ENCODE measurements at places on chromosomes 5 and 9. TPM values are rescaled to one million over a fixed set of nuclear protein-coding genes. Genes with fewer than 3 reads are reported as not detected.

DNA sequence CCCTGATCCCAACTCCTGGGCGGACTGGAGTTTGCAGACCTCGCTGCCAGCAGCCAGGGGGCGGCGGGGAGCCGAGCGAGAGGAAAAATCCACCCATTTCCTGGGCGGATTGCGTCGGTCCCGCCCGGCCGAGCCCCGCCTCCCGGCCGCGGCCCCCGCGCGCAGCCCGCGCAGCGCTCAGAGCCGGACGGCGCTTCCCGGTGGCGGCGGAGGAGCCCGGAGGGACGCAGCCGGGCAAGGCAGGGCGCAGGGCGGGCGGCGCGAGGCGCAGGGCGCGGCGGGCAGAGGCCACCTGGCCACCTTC is at the start of gene OLFM1:
TSS of gene OLFM1 (plus strand) at position 180 of the 304 bp plus-strand sequence. CDS start 322 bp downstream, outside the sequence.
- DNase-seq: peak; percentile 74

Gene FCN1
- polyA plus RNA-seq: not detected

DNA sequence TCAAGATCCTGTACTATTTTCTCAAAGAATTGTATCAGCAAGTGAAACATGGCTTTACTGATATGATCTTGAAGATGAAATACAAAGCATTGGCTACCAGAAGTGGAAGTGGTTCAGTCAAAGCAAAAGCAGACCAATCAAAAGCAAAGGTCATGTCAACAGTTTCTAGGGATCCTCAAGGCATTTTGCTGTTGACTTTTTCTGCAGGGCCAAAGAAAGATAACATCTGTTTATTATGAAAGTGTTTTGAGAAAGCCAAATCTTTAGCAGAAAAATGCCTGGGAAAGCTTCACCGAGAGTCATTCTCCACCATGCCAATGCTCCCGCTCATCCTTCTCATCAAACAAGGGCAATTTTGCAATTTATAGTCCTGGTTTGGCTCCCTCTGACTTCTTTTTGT is 90.3 kb upstream of the ACO1 start:
- DNase-seq: no peak

Gene C5orf58
- not detected for polyA plus RNA-seq

Gene FAM151B
- polyA plus RNA-seq: 1.3 TPM

Gene ADAM19
- polyA plus RNA-seq: 6.5 TPM

Gene TRIM36
- 4.6 TPM for polyA plus RNA-seq

GRCh38 chr5:1832511-1833250 is 31.5 kb downstream of the NDUFS6 start:
- no peak for DNase-seq

- DNase-seq: peak; percentile 70
These were observed 6.0 kb upstream of the NEK6 start for GRCh38 chr9:124251605-124252378.

DNA sequence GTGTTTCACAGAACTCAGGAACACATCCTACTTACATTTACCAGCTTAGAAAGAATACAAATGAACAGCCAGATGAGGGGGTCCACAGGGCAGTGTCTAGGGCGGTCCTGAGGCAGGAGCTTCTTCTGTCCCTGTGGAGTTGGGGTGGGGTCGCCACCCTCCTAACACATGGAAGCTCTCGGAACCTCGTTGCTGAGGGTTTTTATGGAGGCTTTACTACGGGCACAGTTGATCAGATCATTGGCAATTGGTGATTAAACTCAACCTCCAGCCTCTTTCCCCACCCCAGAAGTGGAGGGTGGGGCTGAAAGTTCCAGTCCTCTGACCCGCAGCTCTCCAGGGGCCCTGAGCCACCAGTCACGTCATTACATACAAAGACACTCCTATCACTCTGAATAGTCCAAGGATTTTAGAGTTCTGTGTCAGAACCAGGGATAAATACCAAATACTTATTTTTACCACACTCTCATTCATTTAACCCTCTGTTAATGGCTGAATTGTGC is 156.9 kb downstream of the COL23A1 start:
- DNase-seq: no peak

DNA sequence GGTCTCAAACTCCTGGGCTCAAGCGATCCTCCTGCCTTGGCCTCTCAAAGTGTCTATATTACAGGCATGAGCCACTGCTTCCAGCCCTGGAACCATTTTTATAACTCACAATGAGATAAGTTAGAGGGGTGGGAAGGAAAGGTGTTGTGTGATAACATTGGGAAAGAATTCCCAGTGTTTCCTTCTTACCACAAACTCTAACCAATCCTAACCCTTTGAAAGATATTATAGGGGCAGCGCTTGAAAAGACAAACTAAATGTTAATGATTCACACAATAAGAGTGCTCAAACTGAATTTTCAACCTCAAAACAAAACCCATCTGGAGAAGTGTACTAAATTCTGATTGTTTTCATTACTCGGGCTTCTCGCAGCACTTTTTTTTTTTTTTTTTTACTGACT is 109.7 kb downstream of the TSSK1B start:
- DNase-seq: no peak

GRCh38 chr9:70170151-70170790 is 88.5 kb upstream of the SMC5 start:
- DNase-seq: peak; percentile 2

- DNase-seq: peak; percentile 96
These were observed 57.6 kb downstream of the ANKRD55 start for GRCh38 chr5:56175488-56175887.

Gene RNF180
- 3.1 TPM for polyA plus RNA-seq

GRCh38 chr5:115350894-115351293 is 54.4 kb upstream of the CCDC112 start:
- no peak for DNase-seq

DNA sequence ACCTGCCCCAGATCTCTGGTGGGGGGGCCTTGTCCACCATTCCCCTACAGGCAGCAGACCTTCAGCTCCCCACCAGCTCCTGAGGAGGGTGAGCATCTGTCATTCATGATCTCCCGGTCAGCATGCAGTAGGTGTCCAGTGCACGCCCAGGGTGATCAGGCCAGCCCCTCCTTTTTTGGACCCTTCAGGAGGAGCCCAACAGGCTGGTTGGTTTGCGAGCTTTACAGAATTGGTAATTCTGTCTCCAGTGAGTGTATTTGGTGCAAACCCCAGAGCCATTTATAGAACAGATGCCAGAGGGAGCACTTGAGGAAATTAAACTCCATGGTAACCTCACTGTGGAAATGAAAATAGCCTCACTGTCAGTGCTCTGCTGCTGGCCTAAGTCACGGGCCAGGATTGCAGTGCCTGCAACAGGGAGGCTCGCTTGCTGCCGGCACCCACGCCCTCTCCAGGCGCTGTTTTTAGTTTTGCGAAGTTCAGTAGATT is 23.4 kb downstream of the WNK2 start:
- DNase-seq: peak; percentile 90

DNA sequence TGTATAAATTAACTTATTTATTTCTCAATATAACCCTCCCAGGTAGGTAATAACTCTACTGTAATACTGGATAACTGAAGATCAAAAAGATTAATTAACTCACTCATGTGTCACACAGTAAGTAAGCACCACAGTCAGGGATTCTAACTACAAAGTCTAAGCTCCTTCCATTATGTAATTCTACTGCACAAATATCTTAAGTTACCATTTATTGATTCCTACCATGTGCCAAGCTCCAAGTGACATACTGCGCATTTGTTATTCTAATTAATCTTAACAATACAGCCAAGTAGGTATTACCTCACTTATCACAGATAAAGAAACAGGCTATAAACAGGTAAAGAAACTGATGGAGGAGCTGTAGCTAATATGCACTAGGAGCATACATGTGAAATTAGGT is 58.3 kb downstream of the RANBP6 start:
- DNase-seq: no peak

- DNase-seq: no peak
These were observed 68.4 kb downstream of the COL27A1 start for GRCh38 chr9:114223564-114224246.

DNA sequence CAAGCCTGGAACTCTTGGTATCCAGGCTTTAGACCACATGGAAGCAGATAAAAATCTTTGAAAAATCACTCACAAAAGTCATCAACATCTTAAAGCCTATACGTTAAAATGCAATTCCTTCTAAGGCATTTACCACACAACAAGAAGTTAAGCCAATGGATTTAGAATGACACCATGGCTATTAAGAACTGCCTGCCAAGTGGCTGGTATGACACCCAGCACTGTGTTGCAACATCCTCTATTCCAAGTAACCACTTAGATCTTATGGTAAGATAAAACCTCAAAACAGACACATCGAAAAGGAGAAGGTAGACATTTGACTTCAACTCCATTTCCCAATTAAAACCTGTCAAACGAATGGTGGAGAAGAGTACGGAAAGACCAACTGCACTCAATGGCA is 344.2 kb upstream of the SLC30A5 start:
- DNase-seq: no peak

GRCh38 chr9:108687006-108687987 is 168.5 kb downstream of the ACTL7B start:
- DNase-seq: no peak

DNA sequence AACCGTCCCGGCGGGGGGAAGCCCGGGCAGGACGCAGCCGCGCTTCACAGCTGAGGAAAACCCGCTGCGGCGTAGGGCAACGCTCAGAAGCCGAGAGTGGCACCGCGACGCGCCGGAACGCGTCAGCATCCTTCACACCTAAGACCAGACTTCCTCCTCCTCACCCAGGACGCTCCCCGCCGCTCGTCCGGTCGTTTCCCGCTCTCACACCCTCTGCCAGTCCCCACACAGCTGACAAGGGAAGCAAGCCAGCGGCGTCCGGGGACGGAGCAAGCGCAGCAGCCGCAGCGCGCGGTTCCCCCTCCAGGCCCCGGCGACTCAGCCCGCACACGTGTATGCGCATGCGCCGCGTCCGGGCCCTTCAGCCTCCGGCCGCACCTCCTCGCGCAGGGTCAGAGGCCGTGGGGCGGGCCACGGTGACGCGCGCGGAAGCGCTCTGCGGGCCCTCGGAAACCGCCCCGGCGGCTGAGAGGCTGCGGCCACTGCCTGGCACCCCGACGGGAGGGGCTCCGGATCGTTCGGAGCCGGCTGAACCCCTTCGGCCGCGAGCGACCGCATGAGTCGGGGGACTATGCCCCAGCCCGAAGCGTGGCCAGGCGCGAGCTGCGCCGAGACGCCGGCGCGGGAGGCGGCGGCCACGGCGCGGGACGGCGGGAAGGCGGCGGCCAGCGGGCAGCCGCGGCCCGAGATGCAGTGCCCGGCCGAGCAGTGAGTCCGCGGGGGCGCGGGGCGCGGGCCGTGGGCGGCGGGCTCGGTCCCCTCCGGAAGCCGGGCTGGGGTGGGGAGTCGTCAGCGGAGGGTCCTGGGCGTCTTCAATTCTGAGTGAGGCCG is at the start of gene OTULIN:
TSS of gene OTULIN (plus strand) at position 449 of the 831 bp plus-strand sequence. CDS start at position 557, 108 bp downstream.
- peak; percentile 96 for DNase-seq

All from cardiac muscle cell (in vitro differentiated cells and primary cell).